ENCODE measurements at places on chromosomes 1 and 21. TPM values are rescaled to one million over a fixed set of nuclear protein-coding genes. Genes with fewer than 3 reads are reported as not detected.

GRCh38 chr1:110227774-110228173, 17.7 kb downstream of the KCNC4 start:
- no peak for DNase-seq

The NIT1 gene
- total RNA-seq, result 35.2 TPM

GRCh38 chr1:116340506-116341231, 32.4 kb upstream of the ATP1A1 start:
- no peak for DNase-seq

- DNase-seq, result no peak
These were observed 28.5 kb upstream of the PLXNA2 start for GRCh38 chr1:208272713-208273112.
